ENCODE measurements at places on chromosomes 5 and 9.
A peak's percentile ranks its signal among the peaks of the same experiment; 100 is the strongest.

DNA sequence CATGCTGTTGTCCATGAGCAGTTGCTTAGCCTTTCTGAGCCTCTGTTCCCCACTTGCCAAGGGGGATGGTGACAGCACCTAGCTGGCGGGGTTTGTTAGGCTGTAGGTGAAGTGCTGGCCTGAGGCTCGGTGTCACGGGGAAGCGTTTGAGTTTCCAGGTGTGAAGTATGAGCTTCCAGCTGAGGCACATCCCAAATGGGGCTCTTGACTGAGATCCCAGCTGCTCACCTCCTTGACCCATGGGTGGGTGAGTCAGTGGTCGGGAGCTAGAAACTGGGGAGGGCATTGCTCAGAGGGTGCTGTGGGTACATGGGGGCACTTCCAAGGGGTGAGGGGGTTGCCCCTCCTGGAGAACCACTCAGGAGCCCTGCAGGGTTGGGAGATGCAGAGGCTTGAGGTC lies 26.4 kb upstream of the RNF130 start:
- no peak for DNase-seq

- DNase-seq: no peak
Measured at GRCh38 chr9:125931211-125931610, 184.0 kb downstream of the PBX3 start.

GRCh38 chr9:34574571-34574970 lies 15.0 kb downstream of the CNTFR start:
- DNase-seq: no peak

GRCh38 chr5:171450423-171451331 lies 31.2 kb downstream of the FGF18 start:
- no peak for DNase-seq

DNA sequence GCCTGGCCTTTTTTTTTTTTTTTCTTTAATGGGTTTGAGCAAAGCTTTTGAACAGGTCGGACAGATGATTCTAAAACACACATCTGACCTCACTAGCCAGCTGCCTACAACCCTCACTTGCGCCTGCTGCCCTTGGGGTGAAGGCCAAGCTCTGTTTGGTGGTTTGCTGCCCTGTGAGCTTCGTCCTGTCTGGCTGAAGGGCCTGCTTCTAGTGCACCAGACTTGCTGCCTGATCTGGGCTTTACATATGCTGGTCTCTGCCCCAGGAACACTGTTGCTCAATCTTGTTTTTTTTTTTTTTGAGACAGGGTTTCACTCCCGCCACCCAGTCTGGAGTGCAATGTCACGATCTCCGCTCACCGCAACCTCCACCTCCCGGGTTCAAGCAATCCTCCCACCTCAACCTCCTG lies 16.4 kb upstream of the DOLPP1 start:
- DNase-seq: peak; percentile 95

GRCh38 chr5:124157320-124157719 lies 589.1 kb downstream of the ZNF608 start:
- DNase-seq: no peak

DNA sequence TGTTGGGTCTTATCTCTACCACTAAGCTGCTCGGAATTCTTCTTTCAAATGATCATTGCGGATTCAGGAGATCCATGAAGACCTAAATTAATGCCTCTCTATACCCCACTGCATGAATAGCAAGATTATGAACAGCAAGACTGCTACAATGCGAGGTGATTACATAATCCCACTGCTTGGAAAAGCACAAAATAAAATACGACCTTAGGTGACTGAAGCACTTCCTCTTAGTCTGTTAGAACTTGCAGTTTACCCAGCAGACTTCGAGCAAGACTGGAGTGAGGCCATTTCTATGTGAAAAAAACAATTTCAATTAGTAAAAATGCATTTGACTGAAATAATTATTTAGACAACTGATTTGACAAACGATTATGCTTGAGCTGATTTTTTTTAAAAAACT lies 59.8 kb downstream of the SH3RF2 start:
- DNase-seq: no peak

DNA sequence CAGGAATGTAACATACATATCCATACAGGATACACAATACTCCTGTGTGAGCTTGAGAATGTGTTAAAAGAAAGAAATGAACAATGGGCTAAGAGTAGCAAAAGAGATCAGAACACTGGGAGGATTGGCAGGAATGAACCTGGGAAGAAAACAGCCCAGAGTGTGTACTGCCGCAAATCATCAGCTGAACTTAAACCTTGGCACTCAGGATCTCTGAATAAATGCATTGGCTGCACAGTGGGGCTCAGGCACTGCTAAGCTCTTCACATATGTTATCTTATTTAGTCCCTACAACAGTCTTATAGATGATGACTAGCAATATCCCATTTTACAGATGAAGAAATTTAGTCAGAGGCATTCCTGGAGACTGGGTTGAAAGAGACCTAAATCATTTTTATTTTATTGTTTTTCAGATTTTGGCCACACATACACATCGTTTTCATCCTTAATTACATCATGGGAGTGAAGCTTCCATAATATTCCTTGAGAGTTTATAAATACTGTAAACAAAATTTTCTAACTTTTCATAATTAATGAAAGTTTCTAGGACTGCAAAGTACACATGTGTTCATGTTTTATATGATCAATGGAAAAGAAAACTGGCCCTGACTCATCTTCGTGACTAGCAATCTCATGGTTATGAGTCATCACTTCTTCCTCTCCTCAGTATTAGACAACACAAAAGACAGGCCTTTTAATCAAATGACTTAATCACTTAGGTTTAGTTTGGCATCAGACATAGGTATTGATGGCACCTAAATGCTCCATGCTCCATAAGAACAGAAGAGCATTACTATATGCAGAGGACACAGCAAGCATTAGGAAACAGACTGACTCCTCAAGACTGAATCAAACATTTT lies 59.2 kb downstream of the CDH18 start:
- DNase-seq: peak; percentile 6

DNA sequence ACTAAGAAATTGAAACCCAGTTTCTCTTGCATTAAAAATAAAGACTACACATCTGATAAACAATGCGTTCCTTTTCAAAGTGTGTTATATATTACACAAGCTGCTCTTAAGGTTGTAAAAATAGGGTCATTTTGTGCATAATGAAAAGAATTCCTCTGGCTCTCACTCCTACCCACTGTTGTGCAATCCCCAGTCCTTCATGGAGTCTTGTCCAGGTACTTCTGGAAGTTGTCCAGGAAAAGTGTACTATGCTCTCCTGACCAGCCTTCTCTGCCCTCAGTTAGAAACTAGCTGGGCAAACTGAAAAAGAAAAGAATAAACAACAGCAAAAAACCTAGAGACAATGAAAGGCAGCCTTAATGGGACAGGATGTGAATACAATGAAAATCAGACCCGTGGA lies 345.5 kb upstream of the PAPPA start:
- DNase-seq: no peak

- no peak for DNase-seq
Measured at GRCh38 chr9:76725885-76726284, 38.4 kb upstream of the PCA3 start.

GRCh38 chr5:142551338-142552067 lies 134.4 kb downstream of the FGF1 start:
- DNase-seq: no peak

- no peak for DNase-seq
Measured at GRCh38 chr5:147143215-147143614, 91.6 kb upstream of the STK32A start.

GRCh38 chr5:1246711-1247431 lies 21.7 kb downstream of the SLC6A18 start:
- DNase-seq: peak; percentile 45

DNA sequence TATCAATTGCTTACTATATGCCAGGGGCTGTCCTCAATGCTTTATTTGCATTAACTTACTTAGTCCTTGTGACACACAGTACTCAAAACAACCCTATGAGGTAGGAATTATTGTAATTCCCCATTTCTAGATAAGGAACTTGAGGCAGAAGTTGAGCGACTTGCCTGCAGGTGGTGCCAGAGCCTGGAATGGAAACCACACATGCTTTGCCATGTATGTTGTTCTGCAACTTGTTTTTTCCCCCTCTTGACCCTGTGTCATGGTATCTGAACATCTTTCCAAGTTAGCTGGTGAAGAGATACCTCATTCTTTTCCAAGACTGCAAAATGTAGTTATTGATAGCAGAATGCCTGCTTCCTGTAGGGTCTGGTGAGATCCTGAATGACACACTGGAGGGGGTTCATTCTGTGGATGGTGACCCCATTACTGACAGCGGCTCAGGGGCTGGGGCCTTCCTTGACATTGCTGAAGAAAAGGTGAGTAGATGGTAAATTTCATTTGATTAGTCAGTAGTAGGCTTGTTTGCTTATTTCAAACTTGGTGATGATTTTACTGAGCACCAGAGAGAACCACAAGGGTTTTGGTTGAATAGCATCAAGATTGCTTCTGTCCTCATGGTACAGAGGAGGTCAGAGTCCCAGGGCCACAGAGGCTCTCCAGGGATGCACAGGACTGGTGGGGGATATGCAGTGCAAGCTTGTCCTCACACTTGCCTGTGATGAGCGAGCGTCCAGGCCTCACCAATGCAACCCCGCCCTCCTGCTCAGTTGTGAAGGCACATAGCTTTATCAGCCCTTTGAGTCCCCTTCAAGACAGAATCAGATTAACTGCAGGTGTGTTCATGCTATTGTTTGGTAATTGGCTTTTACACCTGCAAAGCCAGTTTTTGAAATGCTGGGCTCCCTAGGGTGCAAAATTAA lies 57.0 kb downstream of the COL15A1 start:
- peak; percentile 17 for DNase-seq

DNA sequence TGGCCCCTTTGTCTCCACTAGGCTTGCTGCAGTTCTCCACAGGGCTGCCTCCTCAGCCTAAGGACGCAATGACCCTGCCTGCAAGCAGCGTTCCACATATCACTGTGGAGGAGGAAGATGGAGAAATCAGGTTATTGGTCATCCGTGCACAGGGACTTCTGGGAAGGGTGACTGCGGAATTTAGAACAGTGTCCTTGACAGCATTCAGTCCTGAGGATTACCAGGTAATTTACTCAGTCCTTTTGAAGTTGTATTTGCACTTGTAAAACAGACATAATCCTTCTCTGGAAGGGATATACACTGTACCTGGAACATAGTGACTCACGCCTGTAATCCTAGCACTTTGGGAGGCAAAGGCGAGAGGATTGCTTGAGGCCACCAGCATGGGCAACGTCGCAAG lies 116.6 kb downstream of the ADGRV1 start:
- DNase-seq: peak; percentile 66

All from HepG2 (cell line).